ENCODE measurements at places on chromosomes 7 and 10. TPM values are rescaled to one million over a fixed set of nuclear protein-coding genes. Genes with fewer than 3 reads are reported as not detected.

GRCh38 chr7:71912476-71912875, 499.7 kb downstream of the CALN1 start:
- DNase-seq, result no peak

DNA sequence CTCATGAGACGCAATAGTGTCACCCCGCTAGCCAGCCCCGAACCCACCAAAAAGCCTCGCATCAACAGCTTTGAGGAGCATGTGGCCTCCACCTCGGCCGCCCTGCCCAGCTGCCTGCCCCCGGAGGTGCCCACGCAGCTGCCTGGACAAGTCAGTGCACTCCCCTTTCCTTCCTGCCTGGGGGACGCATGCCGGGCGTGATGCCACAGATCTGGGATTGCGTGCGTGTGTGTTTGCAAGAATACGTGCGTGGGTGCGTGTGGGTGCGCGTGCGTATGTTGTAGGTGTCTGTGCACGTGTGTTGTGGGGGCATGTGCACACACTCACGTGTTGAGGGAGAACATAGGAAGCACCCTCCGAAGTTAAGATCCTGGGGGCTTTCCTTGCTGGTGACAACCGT, 23.5 kb downstream of the PFKFB3 start:
- DNase-seq, result no peak

GRCh38 chr10:132198381-132199181, 11.8 kb downstream of the DPYSL4 start:
- no peak for DNase-seq

- DNase-seq, result no peak
Observed at GRCh38 chr7:158064631-158065030, 523.0 kb downstream of the PTPRN2 start.

- no peak for DNase-seq
Observed at GRCh38 chr10:23311034-23311433, 33.6 kb downstream of the C10orf67 start.

GRCh38 chr10:24974976-24975375, 22.6 kb upstream of the PRTFDC1 start:
- no peak for DNase-seq

- DNase-seq, result no peak
Observed at GRCh38 chr7:81159402-81159801, 240.6 kb upstream of the SEMA3C start.

DNA sequence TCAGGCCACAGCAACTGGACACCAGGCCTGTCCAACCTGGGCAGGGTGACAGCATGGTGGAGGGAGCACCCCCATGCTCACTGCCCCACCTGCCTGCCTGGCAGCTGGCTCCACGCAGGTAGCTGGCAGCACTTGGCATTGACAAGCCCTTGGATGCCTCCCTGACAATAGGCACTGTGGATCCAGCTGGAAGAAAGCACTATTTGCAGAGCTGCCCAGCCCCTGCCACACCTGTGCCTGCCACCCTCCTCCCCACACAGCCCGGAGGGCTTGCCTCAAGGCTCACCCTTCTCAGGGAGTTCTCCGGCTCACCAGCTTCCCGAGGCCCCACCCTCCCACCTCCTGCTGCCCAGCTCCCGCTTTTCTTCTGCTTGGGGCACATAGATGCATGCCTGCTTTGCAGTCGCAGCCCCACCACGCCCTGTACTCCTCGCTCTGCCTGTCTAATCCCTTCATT, 160.1 kb downstream of the NEURL1 start:
- DNase-seq, result no peak

- no peak for DNase-seq
Observed at GRCh38 chr7:124072603-124073309, 39.9 kb upstream of the TMEM229A start.

GRCh38 chr7:142851919-142852318, 3.0 kb upstream of the EPHB6 start:
- DNase-seq, result no peak

DNA sequence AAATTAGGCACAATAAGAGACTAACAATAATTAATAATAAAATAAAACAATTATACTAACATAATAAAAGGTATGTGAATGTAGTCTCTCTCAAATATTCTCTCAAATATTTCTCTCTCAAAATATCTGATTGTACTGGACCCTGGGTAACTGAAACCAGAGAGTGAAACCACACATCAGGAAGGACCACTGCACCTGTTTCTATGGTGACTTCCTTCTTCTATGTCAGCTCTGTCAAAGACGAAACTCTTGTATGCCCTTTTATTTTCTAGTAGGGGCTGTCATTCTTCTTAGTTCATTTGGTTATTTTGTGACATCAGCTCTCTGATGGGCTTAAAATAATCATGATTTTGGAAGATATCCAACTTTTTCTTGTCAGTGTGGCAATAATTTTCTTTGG, 428.0 kb upstream of the TPK1 start:
- no peak for DNase-seq

DNA sequence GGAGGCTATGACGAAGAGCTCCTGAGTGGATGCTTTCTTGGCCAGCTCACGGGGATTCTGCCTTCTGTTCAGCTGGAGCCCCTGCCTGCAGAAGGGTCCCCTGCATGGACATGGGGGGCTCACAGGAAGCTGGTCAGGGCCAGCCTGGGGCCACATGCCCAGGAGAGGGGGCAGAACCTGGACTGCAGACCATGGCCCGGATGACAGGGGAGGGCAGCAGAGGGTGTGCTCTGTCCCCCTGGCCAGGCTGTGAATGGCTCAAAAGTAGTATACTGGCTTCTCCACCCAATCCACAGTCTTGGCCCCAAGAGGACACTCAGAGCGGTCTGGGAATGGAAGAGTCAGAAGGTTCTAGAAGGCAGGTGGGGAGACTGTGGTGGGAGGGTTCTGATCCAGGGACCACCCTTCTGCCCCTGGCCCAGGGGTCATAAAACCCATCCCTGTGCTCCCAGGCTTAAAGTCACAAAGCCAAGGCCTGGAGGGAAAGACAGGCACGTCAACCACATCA, 40.3 kb downstream of the PPIF start:
- DNase-seq, result no peak

- no peak for DNase-seq
Observed at GRCh38 chr7:15305002-15305600, 256.7 kb downstream of the AGMO start.

DNA sequence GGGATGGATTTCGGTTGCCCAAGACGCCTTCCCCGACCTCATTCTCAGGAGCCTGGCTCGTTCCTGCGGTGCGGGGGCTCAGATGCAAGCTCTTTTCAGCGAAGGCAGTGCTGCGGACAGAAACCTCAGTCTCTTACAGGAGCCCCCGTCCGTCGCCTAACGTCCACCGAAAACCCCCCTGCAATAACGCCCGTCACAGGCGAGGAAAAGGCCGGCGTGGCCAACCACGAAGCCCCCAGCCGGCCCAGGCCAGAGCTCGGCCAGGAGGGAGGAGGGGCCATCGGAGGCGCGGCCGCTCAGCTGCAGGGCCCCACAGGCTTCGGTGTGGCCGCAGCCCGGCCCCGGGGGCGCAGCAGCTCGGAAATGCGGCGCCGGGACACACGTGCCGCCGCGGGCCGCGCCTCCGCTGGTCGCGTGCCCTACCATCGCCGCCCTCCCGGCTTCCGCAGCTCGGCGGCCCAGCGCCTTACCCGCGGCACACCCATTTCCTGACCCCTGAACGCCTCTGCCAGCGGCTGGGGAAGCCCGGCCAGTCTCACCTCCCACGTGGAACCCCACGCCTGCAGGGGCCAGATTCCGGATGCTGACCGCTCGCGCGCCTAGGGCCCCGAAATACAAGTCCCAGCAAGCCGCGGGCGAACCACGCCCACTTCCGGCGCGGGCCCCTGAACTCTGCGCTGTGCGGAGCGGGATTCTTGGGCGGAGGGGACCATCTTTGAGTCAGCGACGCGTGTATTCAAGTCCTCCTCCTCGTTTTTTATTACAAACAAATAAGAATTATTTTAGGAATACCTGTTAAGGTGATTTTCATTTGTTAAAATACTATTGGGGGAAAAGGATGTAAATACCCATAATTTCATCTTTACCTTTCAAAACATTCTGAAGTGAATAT, at the start of gene ZNF239:
Gene ZNF239, minus strand, starts transcription at position 616 of the 892 bp plus-strand sequence. CDS start 16,537 bp downstream, outside the sequence.
- peak; percentile 87 for DNase-seq

GRCh38 chr10:46327685-46328084, 40.9 kb downstream of the ANTXRL start:
- DNase-seq, result no peak

DNA sequence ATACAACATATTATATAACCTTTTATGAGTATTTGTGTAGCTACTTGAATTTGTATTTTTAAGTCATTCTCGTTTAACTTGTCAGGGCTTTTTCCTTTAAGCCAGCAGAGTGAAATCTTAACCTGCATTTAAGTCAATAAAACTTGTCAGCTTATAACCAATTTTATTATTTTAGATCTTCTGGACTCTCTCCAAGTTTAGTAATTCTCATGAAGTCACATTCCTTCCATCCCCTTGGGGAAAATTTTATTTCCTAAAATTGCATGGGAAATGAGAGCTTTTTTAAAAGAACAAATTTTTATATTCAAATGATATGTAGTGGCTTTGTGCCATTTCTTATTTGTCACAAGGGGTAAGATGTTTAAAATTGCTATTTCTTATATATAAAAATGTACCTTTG, 74.0 kb downstream of the SEPTIN7 start:
- DNase-seq, result no peak

DNA sequence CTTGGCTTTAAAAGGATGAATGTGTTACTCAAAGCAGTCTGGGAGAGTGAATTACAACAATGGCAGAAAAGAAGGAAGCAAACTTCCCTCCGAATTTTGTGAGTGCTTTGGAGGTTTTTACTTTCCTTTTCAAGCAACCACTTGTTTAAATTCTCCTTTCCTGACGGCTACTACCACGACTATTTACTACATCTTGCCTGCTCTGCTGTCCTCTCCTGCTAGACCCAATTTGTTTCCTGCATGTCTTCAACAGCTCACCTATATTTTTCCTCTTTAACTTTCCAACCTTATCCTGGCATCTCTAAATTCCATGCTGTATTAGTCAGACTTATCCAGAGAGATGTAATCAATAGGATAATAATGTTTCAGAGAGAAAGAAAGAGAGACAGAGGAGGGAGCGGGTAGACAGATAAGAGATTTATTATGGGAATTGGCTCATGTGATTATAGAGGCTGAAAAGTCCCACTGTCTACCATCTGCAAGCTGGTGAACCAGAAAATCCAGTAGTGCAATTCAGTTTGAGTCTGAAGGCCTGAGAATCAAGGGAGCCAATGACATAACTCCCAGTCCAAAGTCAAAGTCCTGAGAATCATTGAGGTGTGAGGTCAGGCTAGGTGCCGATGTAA, 42.8 kb upstream of the SLC13A1 start:
- no peak for DNase-seq

GRCh38 chr7:158108646-158109293, 478.9 kb downstream of the PTPRN2 start:
- peak; percentile 8 for DNase-seq

- no peak for DNase-seq
Observed at GRCh38 chr10:72260976-72261783, 12.5 kb upstream of the DDIT4 start.

DNA sequence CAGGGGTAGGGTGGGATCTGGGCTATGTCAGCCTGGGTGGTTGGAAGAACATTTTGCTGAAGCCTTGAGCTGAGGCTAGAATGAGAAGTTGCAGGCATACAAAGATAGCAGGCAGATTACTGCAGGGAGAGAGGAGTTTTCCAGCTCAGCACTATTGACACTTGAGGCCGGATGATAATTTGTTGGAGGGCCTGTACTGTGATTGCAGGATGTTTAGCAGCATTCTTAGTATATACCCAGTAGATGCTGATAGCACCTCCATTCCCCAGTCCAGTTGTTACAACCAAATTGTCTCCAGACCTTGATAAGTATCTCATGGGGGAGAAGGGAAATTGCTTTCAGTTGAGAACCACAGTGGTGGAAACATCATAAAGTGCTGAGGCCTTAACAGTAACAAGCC, 158.6 kb upstream of the CHRM2 start:
- no peak for DNase-seq

DNA sequence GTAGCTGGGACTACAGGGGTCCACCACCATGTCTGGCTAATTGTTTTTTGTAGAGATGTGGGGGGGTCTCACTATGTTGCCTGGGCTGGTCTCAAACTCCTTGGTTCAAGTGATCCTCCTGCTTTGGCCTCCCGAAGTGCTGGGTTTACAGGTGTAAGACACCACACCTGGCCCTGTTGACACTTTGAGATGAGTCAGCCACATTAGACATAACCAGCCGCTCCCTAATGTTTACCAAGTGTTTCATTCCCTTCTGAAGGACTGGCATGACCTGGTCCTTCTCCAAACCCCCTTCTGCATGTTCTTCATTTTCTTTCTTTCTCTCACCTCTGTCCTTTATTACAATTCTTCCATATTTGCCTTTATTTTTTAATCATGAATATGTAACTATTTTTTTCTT, 67.8 kb downstream of the TAF3 start:
- no peak for DNase-seq

DNA sequence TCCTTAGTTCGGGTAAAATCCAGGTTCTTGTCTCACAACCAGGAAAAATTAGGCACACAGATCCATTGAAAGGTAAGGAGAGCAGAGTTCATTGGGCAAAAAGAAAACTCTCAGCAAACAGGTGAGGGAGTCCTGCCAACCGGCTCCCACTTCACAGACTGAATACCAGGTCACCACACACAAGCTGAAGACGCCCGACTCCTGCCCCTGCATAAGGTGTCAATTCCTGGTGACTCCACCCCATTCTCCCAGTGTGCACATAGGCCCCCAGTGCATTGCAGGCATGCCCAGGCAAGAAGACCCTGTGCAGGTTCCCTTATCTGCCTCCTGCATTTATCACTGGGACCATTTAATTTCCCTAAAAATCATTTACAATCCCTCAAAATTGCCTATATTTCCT, 354.6 kb downstream of the LRRTM3 start:
- DNase-seq, result no peak

- no peak for DNase-seq
Observed at GRCh38 chr7:307970-308369, 18.0 kb downstream of the FOXL3 start.

GRCh38 chr10:110344622-110345021, 39.9 kb upstream of the SMNDC1 start:
- DNase-seq, result no peak

GRCh38 chr7:22083704-22084240, 138.1 kb upstream of the CDCA7L start:
- no peak for DNase-seq

The GPRIN2 gene
- 17.8 TPM for total RNA-seq

The TRIL gene
- total RNA-seq, result 5.8 TPM

The SEMA3C gene
- 0.98 TPM for total RNA-seq

The MARVELD1 gene
- total RNA-seq, result 33.1 TPM

The OSBPL3 gene
- total RNA-seq, result 13.9 TPM

The STOX1 gene
- total RNA-seq, result 2.5 TPM

The CALML3 gene
- total RNA-seq, result not detected

The FOXP2 gene
- 0.43 TPM for total RNA-seq

The NKX2-3 gene
- total RNA-seq, result not detected

The CAV2 gene
- 6.4 TPM for total RNA-seq

The TFR2 gene
- 5.7 TPM for total RNA-seq

The SFR1 gene
- 7.7 TPM for total RNA-seq

The CLRN3 gene
- not detected for total RNA-seq

The PSMA2 gene
- total RNA-seq, result 243 TPM

The TRIM73 gene
- 0.90 TPM for total RNA-seq

Measured in H1 (cell line).